Esophagus squamous epithelium (tissue), 5 donors: ENCODE measurements at places on chromosomes 4 and X.

GRCh38 chr4:77950203-77950602 lies 87.6 kb downstream of the MRPL1 start:
- DNase-seq, result no peak

DNA sequence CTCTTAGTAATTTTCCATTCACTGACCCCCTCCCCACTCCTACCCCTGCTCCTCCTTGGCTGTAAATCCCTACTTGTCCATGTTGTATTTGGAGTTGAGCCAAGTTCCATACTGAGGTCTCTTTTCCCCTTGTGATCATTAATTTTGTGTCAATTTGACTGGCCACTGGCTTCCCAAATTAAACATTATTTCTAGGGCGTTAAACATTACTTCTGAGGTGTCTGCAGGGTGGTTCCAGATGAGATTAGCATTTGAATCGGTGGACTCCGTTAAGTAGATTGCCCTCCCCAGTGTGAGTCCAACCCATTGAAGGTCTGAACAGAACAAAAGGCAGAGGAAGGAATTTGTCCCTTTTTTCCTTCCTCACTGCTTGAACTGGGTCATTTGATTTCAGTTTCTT lies 25.7 kb downstream of the SLC39A8 start:
- DNase-seq, result no peak

GRCh38 chr4:128840711-128841318 lies 31.3 kb downstream of the JADE1 start:
- no peak for DNase-seq

GRCh38 chr4:140595065-140595464 lies 26.3 kb upstream of the UCP1 start:
- DNase-seq, result no peak

- DNase-seq, result no peak
These were observed 43.4 kb downstream of the C4orf51 start for GRCh38 chr4:145723336-145723735.

DNA sequence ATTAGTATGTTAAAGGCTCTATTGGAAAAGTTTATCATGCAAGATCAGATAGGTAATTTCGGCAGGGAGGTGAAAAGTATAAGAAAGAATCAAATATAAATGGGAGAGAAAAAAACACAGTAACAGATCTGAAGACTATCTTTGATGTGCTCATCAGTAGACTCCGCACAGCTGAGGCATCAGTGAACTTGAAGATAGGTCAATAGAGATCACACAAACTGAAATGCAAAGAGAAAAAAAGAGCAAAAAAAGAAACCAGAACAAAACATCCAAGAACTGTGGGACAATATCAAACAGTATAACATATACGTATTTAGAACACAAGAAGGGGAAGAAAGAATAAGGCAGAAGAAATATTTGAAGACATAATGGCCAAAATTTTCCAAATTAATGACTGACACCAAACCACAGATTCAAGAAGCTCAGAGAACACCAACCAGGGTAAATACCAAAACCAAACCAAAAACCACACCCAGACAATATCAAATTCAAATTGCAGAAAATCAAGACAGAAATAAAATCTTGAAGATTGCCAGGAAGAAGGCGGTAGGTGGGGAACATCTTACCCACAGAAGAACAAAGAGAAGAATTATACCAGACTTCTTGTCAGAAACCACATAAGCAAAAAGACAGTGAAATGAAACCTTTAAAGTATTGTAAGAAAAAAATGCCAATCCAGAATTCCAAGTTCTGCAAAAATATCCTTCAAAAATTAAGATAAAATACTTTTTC lies 29.1 kb downstream of the PFKFB1 start:
- no peak for DNase-seq

DNA sequence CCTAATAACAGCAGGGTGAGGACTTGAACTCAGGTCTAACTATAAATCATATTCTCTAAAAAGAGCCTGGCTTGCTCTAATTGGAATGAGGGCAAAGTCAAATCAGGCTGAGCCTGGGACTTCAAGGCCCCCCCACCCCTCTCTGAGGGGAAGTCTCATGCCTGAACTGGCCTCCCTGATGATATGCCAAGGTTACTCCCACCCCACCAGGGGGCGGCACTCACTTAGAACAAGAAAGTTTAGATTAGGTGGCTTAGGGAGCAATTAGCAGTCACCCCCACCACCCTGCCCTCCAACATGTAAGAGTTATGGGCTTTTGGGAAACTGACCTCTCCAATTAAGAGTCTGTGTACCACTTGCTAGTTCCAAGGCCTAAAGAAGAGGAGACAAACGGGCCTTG lies 2.7 kb downstream of the FOXO4 start:
- peak; percentile 4 for DNase-seq

- no peak for DNase-seq
These were observed 8.0 kb upstream of the PYURF start for GRCh38 chr4:88531549-88531948.

DNA sequence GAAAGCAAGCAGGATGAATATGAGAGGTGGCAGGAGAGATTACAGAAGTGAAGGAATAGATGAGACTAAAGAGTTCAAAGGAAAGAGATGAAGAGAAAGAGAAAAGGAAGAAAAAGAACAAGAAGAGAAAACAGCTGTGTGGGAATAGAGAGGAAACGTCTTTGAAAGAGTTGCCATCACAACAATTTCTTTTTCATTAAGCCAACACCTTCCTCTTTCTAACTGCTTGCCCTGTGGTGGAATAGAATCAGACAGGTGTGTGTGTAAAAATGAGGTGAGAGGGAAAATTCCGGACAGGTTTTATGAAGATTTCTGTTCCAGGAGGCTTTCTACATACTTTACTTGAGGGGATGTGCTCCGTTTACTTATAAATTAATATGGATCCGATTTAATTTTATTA lies 28.8 kb downstream of the DTHD1 start:
- no peak for DNase-seq

GRCh38 chrX:16786791-16787735 lies 797 bp downstream of the TXLNG start:
- DNase-seq, result no peak

GRCh38 chrX:153725039-153725831 lies 579 bp downstream of the ABCD1 start:
- DNase-seq, result no peak
